Non-pigmented ciliary epithelial cell (primary cell): ENCODE measurements at places on chromosomes 11 and 22.

GRCh38 chr11:130379276-130379675 lies 49.1 kb downstream of the ADAMTS8 start:
- no peak for DNase-seq

- no peak for DNase-seq
These were observed 65.3 kb downstream of the ARHGEF12 start for GRCh38 chr11:120401506-120401905.

DNA sequence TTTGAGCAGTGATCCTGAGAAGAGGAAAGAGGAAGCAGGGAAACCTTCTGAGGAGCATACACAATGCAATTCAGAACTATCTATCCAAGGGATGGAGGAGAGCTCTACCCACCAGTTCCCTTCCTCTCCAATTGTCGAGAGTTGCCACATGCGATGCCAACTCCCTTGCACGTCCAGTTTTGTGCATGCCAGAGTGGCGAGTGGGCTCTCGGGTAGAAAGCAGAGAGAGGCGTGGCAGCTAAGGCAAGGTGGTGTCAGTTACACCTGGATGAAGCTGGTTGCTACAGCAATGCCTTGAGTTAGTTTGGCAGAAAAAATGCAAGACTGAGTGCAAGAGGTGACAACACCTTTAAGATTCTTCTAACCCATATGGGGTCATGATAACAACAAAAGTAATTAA lies 420.4 kb upstream of the CCDC90B start:
- no peak for DNase-seq

- DNase-seq, result no peak
These were observed 20.2 kb upstream of the CTSD start for GRCh38 chr11:1783725-1784529.

GRCh38 chr11:131579932-131580387 lies 209.5 kb downstream of the NTM start:
- peak; percentile 32 for DNase-seq
